ENCODE measurements at places on chromosomes 13 and 19.

- DNase-seq = no peak
Measured at GRCh38 chr19:51078104-51078503, 4.6 kb downstream of the KLK14 start.

GRCh38 chr13:85974608-85975366, 175.6 kb upstream of the SLITRK6 start:
- no peak for DNase-seq

DNA sequence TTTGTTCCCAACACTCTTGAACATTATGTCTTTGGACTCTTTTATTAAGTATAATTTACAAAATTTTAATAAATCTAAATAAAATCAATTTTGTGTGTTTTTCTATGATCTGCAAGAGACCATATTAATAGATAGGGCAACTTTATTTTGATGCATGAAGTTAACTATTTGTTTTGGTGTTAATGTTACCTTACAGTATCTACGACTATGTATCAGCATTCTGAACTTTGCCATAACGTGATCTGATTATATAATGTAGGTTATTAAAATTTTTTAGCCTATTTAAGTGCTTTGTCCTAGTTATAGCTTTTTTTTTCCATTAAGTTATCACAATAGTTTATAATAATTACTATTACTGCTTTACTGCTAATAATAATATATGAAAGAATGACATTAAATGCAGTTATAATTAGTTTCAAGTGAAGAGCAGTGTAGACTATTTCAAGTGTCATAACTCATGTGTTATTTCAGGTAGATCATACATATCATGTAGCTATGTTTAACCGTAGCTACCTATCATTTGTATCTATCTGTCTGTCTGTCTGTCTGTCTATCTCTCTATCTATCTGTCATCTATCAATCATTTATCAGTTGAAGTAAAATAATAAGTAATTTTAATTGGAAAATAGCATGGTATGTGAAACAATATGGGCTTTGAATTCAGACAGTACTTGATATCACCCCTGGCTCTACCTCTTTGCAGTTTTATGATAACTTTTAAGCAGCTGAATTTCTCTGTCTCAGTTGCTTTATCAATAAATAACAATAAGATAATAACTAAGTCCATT, 229.7 kb downstream of the GPC5 start:
- no peak for DNase-seq

DNA sequence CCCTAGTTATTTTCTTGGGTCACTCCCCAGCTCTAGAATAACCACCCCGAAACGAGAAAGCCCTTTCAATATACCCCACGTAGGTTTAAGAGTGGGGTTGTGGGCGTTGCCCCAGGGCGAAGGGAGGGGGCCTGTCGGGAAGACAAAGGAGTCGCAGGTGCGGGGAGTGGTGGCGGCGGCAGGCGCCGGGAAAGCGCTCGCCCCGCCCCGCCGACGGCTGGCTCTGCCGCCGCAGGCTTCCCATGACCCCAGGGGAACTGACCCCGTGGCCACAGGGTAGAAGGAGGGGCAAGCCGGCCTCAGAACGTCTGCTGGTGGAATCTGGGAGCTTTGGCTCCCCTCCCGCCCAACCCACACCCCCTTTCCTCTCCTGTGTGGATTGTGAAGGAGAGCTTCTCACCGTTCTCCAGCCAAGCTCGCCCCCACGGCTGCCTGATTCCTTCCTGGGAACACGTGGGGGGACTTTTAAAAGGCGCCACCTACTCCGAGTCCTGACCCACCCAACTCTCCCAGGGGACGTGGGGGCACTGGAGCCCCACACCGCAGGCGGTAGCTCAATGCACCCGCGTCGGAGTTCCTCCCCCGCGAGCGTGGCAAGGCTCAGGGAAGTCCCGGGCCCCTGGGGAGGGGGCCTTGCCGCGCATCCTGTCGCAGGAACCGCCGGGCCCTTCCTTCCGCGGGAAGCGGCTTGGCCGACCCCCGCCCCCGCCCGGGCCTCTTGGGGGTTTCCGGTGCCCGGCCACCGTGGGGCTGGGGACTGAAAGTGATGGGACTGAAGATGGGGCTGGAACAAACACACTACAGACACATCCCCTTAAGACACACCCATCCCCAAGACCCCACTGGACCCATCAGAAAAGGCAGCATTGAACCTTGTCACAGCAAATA, 5.5 kb downstream of the IER2 start:
- peak; percentile 76 for DNase-seq

DNA sequence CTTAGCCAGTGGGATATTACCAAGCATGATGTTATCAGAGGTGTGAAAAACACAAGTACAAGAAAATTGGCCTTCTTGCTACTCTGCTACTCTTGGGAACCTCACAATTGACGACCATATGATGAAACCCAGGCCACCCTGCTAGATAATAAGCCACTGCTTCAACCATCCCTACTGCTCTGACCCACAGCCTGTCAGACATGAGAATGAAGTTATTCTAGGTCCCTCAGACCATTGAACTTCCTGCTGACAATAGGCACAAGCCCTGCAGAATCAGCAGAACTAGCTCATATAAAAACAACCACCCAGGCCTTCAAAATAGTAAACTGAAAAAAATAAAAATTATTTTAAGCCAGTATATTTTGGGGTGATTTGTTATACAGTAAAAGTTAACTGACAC, 559.9 kb downstream of the KCTD12 start:
- DNase-seq = no peak

DNA sequence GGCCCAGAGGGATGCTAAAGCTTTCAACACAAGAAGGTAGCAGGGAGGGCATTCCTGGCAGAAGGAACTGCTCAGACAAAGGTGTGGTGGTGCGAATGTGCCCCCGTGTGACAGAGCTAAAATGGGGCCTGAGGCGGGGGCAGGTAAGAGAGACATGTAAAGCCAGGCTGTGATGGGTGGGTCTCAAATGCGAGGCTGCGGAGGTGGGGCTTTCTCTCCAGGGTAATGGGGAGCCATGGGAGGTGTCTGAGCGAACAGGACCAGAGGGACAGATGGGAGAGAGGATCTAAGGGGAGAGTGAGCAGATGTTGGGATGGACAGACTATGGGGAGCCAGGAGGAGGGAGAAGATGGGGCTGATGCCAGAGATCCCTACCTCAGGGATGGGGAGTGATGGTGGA, 44.7 kb upstream of the NFIC start:
- no peak for DNase-seq

- no peak for DNase-seq
Measured at GRCh38 chr19:54518844-54519243, 16.2 kb downstream of the LAIR2 start.

DNA sequence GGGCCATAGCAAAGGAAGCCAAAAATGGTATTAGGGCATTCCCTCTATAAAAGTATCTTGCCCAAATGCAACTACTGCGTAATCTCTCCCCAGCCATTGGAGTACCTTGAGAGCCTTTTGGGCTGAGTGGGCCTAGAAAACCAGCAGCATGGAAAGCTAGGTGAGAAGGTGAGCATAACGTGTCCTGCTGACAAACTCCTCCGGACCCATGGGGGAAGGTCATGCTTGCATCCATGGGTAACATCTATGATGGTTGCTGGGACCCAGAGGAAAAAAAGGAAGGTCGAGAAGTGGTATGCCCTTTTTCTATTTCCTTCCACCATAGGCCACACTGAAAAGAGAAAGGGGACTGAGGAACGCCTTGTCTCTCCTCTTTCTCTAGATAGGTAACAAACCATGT, 57.4 kb downstream of the ZNF728 start:
- no peak for DNase-seq

- no peak for DNase-seq
Measured at GRCh38 chr19:51637362-51637978, 7.3 kb upstream of the SIGLEC5 start.

All from EH (cell line).